ENCODE measurements at places on chromosomes 11 and 22.

- no peak for DNase-seq
Measured at GRCh38 chr22:30186510-30186909, 60.0 kb downstream of the LIF start.

GRCh38 chr11:82978422-82979099, 77.0 kb downstream of the DDIAS start:
- no peak for DNase-seq

DNA sequence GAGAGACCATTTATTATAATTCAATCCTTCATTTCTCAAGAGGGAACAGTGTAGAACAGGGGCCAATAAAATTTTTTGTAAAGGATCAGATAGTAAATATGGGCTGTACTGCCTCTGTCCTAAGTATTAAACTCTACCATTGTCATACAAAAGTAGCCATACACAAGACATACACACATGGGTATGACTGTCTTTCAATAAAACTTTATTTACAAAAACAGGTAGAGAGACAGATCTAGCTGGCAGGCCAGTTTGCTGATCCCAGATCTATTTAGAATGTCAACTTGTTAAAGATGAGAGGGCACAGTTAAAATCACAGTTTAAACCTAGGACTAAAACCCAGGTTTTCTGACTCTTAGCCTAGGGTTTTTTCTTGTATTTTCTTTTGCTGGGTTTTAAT, 16.7 kb downstream of the TRAF6 start:
- DNase-seq: no peak

GRCh38 chr11:62805961-62806441, 761 bp upstream of the NXF1 start:
- DNase-seq: no peak

- peak; percentile 72 for DNase-seq
Measured at GRCh38 chr11:118434553-118435289, 1.6 kb upstream of the KMT2A start.

DNA sequence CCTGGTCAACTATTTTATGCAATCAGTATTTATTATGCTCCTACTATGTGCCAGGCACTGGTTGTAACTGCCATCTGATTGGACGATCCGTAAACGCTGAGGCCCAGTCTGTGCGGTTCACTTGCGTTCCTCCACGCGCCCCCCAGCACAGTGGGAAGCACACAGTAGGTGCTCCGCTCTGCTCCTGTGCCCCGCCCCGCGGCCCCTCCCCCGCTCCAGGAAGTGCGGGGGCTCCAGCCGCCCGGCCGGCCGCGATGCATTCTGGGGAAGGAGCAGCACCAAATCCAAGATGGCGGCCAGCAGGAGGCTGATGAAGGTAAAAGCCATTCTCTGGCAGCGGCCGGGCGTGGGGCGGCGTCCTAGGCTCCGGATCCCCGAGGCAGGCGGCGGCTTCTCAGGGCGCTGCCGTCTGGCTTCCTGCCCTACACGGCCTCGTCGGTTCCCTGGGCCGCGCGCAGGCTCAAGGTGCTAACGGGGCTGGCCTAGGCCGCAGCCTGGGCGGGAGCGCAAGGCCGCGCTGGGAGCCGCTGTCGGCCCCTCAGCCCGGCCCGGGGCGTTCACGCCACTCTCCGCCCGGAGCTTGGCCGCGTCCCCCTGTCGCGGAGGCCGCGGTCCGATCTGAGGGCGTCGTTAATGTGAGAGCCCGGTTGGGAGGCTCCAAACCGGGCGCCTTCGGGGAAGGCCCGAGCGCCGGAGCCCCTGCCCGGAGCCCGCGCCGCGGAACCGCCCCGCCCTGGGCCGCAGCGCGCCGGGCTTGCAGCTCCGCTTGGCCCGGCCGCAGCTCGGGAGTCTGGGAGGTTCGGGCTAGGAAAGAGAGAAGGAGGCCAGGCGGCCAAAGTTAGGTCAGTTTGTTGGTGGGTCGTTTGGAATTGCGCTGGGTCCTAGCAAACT, at the start of gene UBE2L3:
Gene UBE2L3 (plus strand): TSS at position 259 of the 891 bp plus-strand sequence. CDS start 31 bp downstream, at position 290.
- peak; percentile 90 for DNase-seq

GRCh38 chr22:36864454-36865215, 3.8 kb downstream of the NCF4 start:
- DNase-seq: no peak

- no peak for DNase-seq
Measured at GRCh38 chr11:73384872-73385689, 8.9 kb downstream of the RELT start.

DNA sequence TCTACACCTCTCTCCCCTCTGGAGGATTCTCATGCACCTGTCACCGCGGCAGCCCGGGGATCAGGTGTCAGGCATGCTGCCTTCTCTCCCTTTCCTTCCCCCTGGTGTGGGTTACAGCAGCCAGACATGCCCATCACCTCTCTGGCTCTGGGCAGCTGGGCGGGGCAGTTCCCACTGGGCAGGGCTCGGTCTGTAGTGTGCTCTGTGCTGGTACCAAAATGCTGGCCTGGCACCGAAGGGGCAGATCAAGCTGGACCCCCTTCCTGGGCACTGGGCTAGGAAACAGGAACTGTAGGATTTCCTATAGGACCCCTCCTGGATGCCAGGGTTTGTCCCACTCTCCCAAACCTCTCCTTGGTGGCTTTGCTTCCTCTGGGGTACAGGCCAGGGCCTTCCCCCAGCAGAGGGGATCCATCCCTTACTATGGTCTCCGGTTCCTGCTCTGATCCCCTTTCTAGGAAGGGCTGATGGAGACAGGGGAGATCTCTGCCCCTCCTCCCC, 821 bp downstream of the GAL3ST1 start:
- DNase-seq: no peak
